ENCODE measurements at places on chromosomes 7 and 10.
A peak's percentile ranks its signal among the peaks of the same experiment; 100 is the strongest.

DNA sequence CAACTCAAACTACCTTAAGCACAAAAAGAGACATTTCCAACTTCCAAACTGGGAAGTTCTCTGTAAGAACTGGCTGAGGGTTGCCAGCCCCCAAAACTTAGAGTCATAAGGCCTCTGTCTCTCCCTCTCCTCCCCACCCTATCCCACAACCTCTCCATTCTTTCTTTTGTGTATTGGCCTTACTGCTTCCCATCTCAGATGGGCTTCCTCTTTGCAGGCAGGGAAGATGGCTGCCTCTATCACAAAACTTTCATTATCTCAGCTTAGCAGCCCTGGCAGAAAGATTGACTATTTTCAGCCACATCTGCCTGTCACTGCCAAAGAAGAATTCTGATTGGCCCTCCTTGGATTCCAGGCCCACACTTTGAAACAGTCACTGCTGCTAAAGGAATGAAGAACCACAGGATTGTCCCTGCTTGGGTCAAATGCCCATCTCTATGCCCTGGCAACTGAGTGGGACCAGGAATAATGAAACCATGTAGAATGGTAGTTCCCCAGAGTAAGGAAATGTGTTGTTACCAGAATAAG is 58.0 kb upstream of the PRKAR2B start:
- DNase-seq: no peak

- DNase-seq: no peak
Measured at GRCh38 chr10:101920546-101920945, 76.9 kb upstream of the KCNIP2 start.

DNA sequence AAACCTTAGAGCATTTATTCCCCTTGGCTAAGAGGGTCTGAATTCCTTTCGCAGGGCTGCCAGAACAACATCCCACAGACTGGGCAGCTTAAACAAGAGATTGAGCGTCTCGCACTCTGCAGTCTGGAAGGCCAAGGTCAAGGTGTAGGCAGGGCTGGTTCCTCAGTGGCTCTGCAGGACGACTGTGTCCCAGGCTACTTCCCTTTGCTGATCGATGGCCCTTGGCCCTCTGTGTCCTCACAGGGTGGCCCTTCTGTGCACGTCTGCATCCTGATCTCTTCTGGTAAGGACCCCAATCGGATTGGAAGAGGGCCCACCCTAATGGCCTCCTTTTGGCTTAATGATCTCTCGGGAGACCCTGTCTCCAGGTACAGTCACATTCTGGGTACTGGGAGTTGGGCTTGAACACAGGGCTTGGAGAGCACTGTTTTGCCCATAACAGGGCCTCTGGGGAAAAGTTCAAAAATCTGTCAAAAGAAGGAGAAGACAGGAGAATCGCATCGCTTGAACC is 35.1 kb upstream of the DNAJB6 start:
- DNase-seq: peak; percentile 37

- peak; percentile 52 for DNase-seq
Measured at GRCh38 chr10:131901181-131901829, 497 bp downstream of the PPP2R2D start.

GRCh38 chr7:72493850-72494661 is 81.9 kb upstream of the CALN1 start:
- DNase-seq: peak; percentile 72

DNA sequence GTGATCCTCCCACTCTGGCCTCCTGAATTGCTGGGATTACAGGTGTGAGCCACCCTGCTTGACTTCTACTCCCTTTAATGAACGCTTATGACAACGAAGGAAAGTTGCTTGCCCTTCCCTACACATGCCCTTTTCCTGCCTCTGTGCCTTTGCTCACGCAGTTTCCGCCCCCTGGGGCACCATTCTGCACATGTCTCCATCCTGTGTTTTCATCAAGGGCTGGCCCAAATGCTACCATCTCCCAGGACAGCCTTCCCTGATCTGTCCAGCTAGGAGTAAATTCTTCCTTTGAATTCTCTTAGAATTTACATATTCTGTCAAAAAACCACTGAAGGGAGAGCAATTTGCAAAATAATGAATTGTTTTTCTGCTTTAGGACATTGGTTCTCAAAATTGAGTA is 50.0 kb upstream of the KMT2C start:
- no peak for DNase-seq

GRCh38 chr10:17643339-17643754 is 604 bp upstream of the STAM start:
- no peak for DNase-seq

Data from DND-41 (cell line).